ENCODE measurements at places on chromosomes 1 and 21.

GRCh38 chr1:150386592-150386991 lies 22.6 kb downstream of the RPRD2 start:
- no peak for DNase-seq

DNA sequence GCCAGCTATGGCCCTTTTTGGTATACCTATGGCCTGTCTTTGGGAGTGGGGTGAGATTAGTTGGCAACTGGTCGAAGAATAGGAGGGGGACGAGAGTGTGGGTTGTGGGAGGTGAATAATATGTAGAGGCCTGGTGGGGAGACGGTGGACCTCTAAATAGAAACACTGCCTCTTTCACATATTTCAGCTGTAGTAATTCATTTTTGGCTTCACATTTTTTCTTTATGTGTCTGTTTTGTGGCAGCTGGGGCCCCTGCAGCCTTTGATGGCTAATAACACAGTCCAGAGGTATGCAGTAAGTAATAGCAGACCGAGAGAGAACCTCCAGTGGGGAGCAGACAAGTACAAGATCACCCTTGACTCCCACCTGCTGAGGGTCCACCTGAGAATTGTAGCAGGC lies 75.9 kb downstream of the HLX start:
- no peak for DNase-seq

GRCh38 chr21:38506661-38507281 lies 8.5 kb upstream of the ERG start:
- no peak for DNase-seq

DNA sequence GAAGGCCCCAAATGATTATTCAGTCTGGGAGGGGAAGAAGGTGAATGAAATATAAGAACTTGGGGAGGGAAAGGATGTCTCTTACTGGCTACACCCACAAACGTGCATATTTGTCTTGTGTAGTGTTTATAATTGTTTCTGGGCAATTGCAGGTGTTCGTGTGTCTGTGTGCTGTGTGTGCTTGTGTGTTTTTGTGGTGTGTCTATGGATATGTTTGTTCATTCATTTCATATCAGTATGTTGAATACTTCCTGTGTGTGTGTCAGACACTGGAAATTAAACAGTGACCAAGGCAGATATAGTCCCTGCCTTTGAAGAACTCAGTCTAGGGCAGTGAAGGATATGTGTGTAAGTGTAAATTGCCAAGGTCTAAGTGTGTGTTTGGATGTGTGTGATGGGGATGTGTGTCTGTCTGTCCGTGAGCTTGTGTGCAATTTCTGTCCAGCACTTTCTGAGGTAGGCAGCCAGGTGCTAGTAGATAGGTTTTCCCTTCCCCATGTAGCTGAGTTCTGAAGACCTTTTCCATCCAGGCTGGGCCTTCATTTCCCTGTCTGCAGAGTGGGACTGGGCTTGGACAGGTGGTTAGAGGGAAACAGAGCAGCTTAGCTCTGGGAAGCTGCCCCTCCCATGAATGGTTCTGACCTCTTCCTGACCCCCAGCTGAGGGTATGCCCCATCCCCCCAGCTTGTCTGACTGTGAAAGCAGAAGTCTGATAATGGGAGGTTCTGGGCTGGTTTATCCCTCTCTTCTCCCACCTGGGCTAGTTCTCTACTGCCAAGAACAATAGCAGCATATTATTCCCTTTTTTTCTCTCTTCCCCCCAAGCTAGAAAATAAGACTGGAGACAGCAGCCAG lies 3.8 kb downstream of the AGO1 start:
- DNase-seq = peak; percentile 39

- no peak for DNase-seq
Measured at GRCh38 chr1:153922076-153922971, 448 bp downstream of the GATAD2B start.

- no peak for DNase-seq
Measured at GRCh38 chr1:172163498-172164215, 256.8 kb upstream of the C1orf105 start.

DNA sequence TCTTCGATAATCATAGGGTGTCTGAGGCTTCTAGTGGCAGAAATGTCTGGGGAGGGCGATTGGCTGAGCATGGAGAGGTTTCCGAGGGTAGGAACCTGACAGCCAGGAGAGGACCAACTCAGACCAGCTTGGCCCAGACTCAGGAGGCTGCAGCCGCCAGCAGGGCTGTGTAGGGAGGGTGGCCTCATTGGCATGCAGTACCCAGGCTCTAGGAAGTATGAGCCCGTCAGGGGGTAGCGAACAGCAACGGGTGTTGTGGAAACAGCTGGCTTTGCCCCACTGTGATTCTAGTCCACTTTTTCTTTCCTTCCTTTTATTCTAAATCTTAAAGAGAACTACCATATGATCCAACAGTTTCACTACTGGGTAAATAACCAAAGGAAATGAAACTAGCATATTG lies 103.3 kb downstream of the DIRAS3 start:
- DNase-seq = no peak

- no peak for DNase-seq
Measured at GRCh38 chr21:30990514-30991262, 47.6 kb downstream of the KRTAP19-8 start.

DNA sequence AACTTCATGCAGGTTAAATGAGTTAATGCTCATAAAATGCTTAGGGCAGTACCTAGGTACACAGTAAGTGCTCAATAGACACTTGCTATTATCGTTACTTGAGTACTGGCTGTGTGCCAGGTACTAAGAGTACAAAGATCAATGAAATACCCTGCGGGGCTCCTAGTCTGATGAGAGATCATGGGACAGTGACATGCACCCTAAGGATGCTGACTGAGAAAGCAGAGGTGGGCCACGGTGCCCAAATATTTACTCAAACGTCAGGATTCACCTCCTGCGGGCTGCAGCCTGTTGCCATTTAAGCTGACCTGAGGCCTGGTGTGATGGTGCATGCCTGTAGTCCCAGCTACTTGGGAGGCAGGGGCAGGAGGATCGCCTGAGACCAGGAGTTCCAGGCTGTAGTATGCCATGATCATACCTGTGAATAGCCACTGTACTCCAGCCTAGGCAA lies 19.8 kb upstream of the LUZP1 start:
- DNase-seq = no peak

GRCh38 chr1:94708299-94708685 lies 111.9 kb upstream of the SLC44A3 start:
- no peak for DNase-seq

GRCh38 chr1:36855699-36856494 lies 178.4 kb downstream of the GRIK3 start:
- DNase-seq = no peak

- no peak for DNase-seq
Measured at GRCh38 chr1:48285525-48285924, 63.0 kb downstream of the SLC5A9 start.

- DNase-seq = no peak
Measured at GRCh38 chr1:46199233-46199749, 1.1 kb upstream of the POMGNT1 start.

- no peak for DNase-seq
Measured at GRCh38 chr1:48026701-48027532, 29.7 kb upstream of the TRABD2B start.

DNA sequence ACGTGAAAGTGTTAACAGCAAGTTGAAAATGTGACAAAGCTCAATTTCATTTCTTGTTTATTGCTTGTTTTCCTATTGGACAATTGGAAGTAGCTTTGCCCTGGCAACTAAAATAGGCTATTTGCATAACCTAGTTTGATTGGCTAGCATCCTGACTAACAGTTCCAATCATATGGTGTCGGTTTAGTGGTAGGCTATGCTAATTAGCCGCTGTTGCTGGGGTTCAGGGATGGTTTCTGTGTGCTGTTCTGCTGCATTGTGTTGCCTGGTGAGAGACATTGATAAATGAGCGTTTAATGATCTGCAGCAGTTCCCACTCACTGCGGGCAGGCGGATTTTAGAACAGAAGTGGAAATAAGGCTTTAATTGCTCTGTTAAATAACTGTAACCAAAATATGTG lies 68.5 kb downstream of the DYRK1A start:
- peak; percentile 18 for DNase-seq

GRCh38 chr1:225597926-225598575 lies 54.9 kb downstream of the ENAH start:
- DNase-seq = no peak

DNA sequence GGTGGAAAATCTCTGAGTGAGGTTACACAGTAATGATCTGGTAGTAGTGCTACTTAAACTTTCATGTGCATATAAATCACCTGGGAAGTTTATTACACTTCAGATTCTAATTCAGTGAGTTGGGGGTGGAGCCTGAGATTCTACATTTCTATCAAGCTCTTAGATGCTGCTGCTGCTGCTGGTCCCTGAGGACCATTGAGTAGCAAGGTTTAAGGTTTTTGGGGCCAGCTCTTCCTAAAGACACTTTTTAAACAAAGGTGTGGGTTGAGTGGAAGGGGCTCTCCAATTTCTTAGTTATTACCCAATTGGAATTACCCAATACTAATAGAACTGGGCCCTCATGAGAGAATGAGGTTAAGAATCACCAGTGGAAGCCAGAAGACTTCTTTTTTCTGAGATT lies 29.5 kb downstream of the KCNA3 start:
- no peak for DNase-seq

- DNase-seq = no peak
Measured at GRCh38 chr1:221138516-221138915, 259.3 kb downstream of the HLX start.

DNA sequence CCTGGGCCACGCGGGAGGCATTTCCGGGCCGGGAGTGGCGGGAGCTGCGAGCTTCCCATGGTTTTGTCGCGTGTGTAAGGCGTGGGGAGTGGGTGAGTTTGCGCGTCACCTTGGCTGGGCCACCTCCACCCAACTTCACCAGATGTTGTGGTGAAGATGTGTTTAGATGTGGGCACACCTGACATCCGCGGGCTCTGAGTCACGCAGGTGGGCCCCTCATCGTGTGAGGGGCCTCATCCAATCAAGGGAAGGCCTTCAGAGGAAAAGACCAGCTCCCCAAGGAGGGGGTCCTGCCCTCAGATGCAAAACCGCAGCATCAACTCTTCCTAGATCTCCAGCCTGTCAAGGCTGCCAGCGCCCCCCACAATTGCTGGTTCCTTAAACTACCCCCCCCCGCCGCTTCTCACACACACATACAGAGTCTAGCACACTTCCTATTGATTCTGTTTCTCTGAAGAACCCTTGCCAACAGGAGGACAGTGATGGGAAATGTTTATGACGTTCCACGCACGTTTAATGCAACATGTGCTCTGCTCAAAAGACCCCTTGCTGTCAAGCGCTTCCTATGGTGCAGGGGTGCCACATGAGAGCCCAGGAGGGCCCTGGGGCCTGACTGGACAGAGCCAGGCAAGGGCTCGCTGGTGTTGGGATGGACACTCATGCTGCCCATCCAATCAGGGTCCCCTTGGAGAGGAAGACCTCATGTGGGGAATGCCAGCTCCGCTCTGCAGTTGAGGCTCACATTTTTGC lies 11.9 kb downstream of the ACTRT2 start:
- DNase-seq = no peak

DNA sequence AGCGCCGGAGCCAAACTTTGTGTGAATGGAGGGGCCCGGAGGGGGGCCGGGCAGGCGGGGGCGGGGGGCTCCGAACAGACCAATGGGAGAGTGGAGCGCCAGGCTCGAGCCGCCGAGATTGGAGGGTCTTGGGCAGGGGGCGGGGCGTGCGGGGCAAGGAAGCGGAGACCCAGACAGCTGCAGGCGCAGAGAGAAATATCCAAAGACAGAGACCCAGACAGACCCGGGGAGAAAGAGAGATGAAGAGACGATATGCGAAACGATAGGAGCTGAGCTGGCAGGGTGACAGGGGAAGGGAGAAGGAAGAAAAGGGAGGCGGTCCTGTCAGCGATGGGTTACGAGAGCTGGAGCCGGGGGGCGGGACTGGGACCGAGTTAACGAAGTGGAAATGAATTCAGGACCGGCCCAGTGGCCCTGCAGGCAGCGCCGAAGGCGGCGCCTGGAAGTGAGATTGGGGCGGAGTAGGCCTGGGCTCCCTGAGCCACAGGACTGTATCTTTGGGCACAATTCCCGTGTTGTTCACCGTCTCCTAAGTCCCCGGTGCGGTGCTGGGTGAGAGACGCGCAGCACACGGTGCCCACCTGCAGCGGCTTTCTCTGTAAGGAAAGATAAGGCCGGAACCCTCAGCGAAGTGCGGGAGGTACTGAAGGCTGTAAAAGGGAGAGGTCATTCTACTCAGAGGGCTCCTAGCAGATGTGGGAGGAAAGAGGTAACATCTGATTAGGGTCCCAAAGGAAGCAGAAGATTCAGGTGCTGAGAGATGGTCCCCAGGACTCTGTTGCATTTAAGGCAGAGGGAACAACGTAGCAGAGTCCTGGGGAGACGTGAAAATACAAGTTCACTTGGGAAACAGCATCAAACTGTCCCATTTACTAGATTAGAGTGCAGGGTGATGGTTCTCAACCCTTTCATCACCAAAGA lies 543 bp upstream of the KCNJ10 start:
- peak; percentile 37 for DNase-seq

- DNase-seq = no peak
Measured at GRCh38 chr1:44110916-44111315, 7.7 kb upstream of the KLF17 start.

DNA sequence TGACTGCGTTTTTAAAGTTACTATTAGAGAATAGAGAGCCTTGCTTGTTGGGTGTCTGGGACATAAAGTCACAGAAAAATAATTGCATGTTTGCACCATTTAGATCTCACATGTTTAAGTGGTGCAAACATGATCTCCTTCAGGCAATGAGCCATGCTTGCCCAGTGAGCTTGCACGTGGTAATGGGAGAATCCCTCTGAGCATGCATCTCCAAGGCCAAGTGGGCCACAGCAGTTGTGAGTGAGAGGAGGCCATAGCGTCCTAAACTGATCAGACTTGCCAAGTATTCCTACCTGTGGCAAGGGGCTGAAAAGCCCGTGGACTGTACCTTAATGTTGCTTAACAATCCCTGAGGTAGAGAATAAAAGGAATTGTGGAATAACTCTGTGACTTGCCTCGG lies 158.3 kb downstream of the PLA2G4A start:
- DNase-seq = no peak

Data from memory B cell (primary cell).